ENCODE measurements at places on chromosomes 6 and 20.
A peak's percentile ranks its signal among the peaks of the same experiment; 100 is the strongest.

GRCh38 chr20:29878777-29879442 lies 1378.6 kb upstream of the DEFB115 start:
- no peak for DNase-seq

GRCh38 chr6:30985490-30985889 lies 2.0 kb downstream of the MUC21 start:
- DNase-seq = no peak

GRCh38 chr20:37504404-37505096 lies 16.5 kb upstream of the NNAT start:
- DNase-seq = no peak

DNA sequence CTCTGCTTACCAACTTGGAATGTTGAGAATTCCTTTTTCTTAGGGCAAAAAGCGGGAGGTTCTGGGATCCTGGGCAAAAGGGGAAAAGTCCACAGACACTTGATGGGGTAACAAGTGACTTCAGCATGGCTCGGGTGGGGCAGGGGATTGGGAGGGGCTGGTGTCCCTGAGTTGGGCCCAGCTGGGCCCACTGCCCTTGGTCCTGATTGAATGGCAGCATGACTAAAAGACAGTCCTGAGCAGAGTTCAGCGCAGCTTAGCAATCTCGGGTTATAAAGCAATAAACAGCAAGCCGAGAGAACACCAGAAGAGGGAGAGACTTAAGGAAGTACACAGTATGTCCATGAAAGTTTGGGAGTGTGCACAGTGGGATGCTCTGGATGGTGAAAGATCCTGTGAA lies 5.6 kb downstream of the PPP2R5D start:
- DNase-seq = no peak

GRCh38 chr6:2733324-2733723 lies 17.4 kb downstream of the MYLK4 start:
- DNase-seq = no peak

GRCh38 chr6:18497006-18497405 lies 109.9 kb downstream of the RNF144B start:
- DNase-seq = no peak

GRCh38 chr6:1208876-1209275 lies 103.0 kb upstream of the FOXQ1 start:
- DNase-seq = no peak

- no peak for DNase-seq
Measured at GRCh38 chr20:42161228-42161829, 543.2 kb upstream of the CHD6 start.

DNA sequence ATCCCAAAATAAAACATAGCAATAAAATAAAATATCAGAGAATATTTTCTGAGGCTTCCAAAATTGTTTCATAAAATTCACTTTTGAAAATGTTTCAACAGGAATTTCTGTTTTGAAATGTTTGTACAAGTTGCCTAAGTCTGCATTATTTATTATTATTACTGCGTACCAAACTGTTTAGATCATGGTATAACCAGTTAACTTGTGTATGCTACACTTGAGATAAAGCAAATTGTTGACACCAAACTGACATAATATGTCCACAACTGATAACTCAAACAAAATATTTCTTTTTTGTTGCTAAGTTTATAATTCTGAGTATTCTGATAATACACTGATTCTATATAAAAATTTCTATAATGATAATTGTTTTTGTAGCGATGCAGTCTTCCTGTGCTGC lies 531.8 kb upstream of the EYS start:
- DNase-seq = no peak

GRCh38 chr6:14946753-14947152 lies 299.1 kb upstream of the JARID2 start:
- DNase-seq = no peak

DNA sequence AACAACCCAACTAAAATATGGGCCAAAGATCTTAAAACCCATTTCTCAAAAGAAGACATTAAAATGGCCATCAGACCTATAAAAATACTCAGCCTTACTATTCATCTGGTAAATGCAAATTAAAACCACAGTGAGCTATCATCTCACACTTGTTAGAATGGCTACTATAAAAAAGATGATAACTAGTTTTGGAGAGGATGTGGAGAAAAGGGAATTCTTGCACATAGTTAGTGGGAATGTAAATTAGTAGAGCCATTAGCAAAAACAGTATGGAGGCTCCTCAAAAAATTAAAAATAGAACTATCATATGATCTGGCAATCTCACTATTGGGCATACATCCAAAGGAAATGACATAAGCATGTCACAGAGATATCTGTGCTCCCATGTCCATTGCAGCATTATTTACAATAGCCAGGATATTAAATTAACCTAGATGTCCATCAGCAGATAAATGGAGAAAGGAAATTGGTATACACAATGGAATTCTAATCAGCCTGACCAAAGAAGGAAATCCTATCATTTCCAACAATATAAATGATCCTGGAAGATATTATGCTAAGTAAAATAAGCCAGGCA lies 2.9 kb downstream of the SIRPB1 start:
- DNase-seq = no peak

DNA sequence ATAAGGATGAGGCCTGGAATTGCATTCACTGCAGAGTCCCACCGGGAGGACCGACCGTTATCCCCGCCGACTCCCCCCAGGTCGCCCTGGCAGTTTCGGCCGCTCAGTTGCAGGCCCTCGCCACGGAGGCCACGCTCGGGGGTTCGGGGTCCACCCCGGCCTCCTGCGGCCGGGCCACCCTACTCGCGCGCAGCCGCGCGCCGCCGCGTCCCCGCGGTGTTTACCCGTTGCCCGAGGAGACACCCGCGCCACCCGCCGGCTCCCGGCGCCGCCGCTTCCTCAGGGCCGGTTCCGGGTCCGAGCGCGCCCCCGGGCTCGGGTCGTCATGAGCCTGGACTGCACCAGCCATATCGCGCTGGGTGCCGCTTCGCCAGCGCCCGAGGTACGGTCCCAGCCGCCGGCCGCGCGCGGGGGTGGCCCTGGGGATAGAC lies at the start of gene CCDC170:
CCDC170 (plus strand) TSS at position 214 of the 431 bp plus-strand sequence; CDS start at position 326, 112 bp downstream.
- peak; percentile 30 for DNase-seq

- no peak for DNase-seq
Measured at GRCh38 chr6:149435919-149436586, 36.0 kb downstream of the SUMO4 start.
